Adrenal gland (tissue), 19 donors: ENCODE measurements at places on chromosomes 12 and 14. TPM values are rescaled to one million over a fixed set of nuclear protein-coding genes. Genes with fewer than 3 reads are reported as not detected.

The HRK gene
- 0.69 TPM for total RNA-seq

The C1R gene
- 206 TPM for total RNA-seq

- no peak for DNase-seq
Measured at GRCh38 chr14:35387713-35388579, 16.6 kb downstream of the NFKBIA start.

DNA sequence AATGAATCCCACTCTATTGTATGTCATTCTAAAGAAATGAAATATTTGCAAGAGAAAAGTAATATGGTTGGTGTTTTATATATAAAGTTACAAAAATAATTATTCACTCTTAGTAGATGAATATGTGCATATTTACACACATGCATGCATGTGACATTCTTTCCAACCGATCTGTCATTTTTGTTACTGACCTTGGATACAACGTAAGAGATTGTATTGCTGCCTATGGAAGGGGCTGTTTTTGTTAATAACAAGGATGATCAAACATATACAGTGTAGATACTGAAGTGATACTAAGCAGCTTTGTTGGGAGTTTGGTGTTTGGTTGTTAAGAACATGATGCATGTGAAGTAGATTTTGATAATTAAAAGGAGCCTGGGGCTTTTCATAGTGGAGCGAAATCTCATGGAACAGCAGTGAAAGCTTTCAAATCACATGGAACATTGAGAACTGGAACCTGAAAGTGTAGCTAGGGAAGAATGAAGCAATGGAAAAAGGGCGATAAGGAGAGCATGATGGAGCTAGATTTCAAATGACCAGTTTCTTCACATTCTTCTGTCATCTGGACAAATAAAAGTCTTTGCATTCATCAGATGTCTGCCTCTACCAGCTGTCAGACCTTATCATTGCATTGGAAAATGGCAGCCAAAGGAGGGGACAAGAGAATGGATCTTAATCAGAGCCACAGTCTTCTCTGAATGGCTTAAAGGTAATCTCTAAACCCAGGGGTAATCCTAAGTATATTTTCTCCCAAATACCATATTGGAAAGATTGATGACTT is 10.0 kb downstream of the BORCS5 start:
- no peak for DNase-seq
